ENCODE measurements at places on chromosomes 2 and 18.

DNA sequence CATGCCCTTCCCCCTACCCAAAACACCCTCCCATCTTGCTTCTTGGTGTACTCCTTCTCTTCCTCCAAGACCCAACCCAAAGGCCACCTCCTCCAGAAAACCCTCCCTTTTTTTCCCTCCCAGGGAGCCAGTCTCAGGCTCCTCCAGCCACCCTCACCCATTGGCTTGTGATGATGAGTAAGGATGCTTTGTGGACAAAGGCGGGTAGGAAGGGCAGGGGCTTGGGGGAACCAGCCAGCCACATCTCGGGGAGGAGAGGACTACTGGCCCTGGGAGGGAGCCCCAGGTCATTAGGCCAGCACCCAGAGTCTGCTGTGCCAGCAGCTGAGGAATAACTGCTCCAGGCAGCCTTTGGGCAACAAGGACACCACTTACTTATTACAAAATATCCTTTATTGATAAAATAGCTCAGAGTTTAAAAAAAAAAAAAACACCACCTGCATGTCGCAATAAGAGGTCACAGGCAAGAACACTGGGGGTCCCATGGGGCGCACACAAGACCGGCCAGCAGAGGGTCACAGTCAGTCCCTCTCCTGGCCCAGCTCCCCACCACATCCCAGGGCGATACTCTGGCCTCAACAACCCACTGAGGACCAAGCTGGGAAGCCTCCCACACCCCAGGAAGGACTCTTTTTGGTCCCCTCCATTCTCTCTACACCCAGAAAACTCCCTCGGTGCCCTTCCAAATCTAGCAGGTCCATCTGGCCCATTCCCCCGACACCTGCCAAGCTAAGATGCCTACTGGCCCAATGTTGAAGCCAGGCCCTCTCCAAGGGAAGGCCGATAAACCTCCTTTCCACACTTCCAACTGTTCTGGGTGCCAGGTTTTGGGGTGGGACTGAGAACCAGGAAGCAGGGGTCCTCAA, 3.6 kb downstream of the ADRA2B start:
- no peak for DNase-seq

DNA sequence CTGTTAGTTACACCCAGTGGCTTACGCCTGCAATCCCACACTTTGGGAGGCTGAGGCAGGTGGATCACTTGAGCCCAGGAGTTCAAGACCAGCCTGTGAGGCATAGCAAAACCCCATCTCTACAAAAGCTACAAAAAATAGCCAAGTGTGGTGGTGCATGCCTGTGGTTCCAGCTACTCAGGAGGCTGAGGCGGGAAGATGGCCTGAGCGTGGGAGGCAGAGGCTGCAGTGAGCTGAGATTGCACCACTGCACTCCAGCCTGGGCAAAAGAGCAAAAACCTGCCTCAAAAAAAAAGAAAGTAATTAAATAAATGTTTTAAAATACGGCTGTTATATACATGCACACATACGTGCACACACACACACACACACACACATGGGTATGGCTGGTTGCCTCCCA, 194.8 kb downstream of the HDAC4 start:
- no peak for DNase-seq

GRCh38 chr18:27138079-27138478, 47.0 kb downstream of the CHST9 start:
- DNase-seq: no peak

DNA sequence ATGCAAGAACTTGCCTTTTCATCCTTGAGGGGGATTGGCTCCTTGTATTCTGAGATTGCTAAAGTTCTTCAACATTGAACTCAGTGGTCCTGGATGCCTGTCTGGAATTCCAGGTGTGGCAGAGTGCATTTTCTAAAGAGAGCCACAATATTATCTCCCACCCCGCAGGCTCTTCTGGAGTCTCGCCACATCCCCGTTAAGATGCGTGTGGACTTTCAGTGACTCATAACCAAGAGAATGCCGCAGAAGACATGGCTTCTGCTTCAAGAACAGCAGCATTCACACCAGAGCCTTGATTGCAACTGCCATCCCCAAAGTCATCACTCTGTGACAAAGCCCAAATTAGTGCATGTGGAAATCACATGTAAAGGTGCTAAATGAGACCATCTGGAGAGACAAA, 142.7 kb downstream of the CDH20 start:
- DNase-seq: no peak
